ENCODE measurements at places on chromosomes 13 and 19.
A peak's percentile ranks its signal among the peaks of the same experiment; 100 is the strongest.

DNA sequence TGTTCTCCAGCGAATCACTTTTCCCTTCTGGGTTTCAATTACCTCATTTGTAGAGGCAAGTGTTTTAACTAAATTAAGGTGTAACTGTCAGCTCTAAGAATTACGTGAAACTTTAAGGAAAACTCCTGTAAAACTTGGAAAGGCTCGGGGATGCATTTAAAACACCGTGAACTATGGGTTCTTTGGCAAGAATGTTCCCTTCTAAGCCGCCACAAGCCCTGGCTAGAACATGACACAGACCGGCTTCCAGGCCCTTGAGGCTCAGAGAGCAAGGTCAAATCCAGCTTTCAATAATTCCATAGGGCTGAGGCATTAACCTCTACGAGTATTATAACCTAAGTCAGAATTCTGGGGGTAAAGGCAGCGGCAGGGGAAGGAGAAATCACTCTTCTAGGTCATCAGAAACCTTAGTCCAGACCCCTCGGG lies 685 bp downstream of the VWA8 start:
- no peak for DNase-seq

DNA sequence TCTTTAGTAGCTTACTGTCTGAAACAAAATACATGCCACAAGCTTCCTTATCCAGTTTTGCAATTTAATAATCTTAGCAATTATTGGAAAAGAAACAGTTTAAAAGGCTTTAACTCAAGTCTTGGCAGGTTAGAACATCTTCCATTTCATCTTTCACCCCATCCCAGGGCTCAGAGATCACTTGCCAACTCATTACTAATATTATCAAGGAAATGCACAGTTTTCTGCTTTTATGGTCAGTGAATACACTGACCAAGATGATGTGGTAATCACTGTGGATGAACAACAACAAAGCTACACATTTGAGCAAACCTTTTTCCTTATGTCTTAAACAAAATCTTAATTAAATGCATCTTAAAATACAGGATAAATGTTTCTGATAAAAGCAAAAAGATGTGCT lies 48.0 kb upstream of the ITM2B start:
- DNase-seq: no peak

DNA sequence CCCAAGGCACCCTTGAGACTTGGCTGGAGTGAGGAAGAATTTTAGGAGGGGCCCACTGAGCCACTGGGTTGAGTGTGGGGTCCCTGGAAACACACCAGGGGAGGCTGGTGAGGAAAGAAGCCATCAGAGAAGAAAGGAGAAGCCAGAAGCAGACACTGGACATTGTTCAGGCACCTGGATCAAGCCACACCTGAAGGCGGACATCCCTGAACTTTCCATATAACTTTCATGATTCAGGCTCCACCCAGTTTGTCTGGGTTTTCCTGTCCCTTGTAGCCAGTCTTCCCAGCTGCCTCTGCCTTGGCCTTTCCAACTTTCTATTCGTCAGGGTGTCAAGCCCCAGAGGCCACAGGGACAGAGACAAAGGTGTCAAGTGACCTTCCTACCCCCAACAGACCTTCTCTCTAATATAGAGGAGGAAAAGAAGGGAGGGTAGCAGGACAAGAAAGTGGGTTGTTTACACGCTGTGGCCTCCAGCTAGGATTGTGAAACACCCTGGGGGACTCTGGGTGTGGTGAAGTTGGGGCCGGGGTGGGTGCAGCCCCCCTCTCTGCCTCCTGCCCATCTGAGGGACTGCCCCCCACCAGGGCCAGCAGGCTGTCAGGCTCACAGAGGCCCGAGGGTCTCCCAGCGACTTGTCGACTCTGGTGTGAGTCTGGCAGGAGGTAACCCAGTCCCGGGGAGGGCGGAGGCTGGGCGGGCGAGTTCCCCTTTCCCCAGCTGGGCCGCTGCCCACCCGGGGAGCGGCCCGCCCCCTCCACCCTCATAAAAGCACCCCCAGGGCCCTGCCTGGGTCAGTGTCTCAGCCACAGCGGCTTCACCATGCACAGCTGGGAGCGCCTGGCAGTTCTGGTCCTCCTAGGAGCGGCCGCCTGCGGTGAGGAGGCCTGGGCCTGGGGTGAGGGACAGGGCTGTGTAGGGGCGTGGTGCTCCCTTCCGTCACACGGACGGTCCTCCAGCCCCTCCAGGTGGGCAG lies at the start of gene CFD:
Gene CFD (plus strand): TSS at position 797 of the 976 bp plus-strand sequence. CDS start 26 bp downstream, at position 823.
- no peak for DNase-seq

- DNase-seq: peak; percentile 48
Measured at GRCh38 chr19:5891938-5892771, 11.4 kb downstream of the NDUFA11 start.

- no peak for DNase-seq
Measured at GRCh38 chr13:108572782-108573211, 56.6 kb upstream of the MYO16 start.

DNA sequence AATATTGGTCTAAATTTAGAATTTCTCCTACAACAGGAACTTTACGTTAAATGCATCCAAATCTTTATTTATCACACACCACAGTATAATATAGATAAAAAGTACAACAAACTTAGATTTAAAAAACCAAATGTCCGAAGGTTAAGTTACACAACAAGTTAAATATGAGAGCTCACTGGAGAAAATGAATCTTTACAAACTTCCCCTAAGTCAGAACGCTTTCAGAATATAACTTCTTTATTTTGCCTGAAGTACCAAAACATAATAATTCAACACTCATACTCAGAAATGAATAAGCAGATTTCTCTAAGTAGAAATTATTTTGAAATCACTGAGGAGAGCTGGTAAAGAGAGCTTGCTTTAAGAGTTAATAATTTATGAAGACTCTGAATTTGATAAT lies 33.8 kb downstream of the TSC22D1 start:
- no peak for DNase-seq

GRCh38 chr19:15136234-15136954 lies 29.2 kb downstream of the SYDE1 start:
- no peak for DNase-seq

DNA sequence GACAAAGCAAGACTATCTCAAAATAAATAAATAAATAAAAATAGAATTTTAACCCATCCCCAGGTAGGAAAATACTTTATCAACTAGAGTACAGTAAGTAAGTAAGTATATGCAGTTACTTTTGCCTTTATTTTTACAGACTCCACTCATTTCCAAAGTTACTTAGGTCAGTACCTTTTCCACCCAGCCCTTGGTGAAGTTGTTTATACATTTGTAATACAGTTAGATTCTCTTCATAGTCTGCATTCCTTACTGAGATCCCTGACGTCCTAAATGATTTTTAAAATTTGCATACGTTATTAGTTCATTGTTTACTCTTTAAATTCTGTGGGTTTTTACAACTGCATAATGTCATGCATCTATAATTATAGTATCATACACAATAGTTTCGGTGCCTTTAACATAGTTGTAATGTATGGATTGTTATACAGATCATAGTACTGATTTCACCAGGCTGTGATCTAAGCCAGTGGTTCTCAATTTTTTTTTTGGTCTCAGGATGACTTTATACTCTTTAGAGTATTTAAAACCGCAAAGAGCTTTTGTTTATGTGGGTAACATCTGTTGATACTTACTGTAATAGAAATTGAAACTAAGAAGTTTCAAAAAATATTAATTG lies 10.4 kb downstream of the SETDB2 start:
- no peak for DNase-seq

- no peak for DNase-seq
Measured at GRCh38 chr13:97951376-97951775, 2.1 kb upstream of the IPO5 start.

GRCh38 chr19:3970313-3970807 lies 539 bp downstream of the DAPK3 start:
- DNase-seq: no peak

DNA sequence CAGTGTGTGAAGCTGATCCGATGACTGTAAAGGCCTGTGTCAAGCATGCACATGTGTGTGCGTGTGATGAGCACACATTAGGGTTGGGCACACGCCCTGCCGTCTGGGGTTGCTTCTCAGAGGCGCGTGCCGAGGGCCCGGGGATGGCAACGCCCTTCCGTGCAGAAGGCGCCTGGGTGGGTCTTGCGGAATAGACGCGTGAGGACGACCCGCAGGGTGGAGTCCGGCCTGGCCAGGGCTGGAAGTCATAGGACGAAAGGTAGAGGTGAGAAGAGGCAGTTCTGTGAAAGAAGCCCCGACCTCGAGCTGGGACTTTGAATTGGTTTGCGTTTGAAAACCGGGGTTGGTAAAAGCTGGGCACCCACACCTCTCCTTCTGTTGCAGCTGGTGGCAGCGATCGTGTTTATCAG lies 35.7 kb downstream of the TMEM255B start:
- no peak for DNase-seq

GRCh38 chr13:94181461-94182107 lies 297.9 kb downstream of the DCT start:
- DNase-seq: no peak

DNA sequence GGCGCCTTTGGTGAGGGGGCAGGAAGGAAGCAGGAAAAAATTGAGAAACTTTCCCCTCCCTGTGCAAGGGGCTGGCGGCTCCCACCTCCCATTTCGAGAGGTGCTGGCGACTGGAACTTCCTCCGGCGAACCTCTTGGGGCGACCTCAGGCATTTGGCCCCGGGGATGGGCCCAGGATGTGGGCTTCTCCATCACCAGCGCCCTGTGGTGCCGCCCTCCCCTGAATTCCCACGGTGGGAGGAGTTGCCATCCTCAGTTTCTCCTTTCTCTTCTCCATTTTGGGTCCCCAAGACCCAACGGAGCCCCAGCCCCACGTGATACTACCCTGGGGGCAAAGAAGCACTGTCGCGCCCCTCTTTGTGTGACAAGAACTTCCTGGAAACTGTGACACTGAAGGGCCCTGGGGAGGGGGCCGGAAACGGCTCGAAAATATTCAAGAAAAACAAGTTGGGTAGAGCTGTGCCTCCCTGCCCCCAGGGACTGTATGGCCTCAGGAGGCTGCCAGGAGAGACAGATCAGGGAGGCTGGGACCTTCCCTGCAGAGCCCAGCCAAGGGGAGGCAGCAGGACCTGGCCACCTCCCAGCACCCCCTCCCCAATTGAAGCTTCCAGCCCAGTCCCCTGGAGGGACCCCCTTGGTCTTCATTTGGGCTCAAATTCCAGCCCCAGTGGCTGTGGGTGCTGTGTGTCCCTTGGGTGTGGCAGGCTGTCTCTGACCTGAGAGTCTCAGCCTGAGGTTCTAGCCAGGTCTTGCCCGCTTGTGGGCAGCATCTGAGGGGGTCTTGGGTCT lies 16.2 kb upstream of the AP1M2 start:
- DNase-seq: no peak

- DNase-seq: no peak
Measured at GRCh38 chr19:14166999-14167575, 30.7 kb upstream of the ASF1B start.

- no peak for DNase-seq
Measured at GRCh38 chr19:17035842-17036424, 9.3 kb upstream of the CPAMD8 start.

GRCh38 chr19:29704562-29705558 lies 10.2 kb downstream of the C19orf12 start:
- no peak for DNase-seq

- no peak for DNase-seq
Measured at GRCh38 chr13:63167699-63168337, 1752.2 kb upstream of the PCDH20 start.

- DNase-seq: no peak
Measured at GRCh38 chr19:47713046-47714021, at the start of gene EHD2. TSS of gene EHD2 (plus strand) at chr19:47713422. CDS start at chr19:47716613, 3,191 bp downstream.

- no peak for DNase-seq
Measured at GRCh38 chr13:29702912-29703351, 107.4 kb upstream of the SLC7A1 start.

DNA sequence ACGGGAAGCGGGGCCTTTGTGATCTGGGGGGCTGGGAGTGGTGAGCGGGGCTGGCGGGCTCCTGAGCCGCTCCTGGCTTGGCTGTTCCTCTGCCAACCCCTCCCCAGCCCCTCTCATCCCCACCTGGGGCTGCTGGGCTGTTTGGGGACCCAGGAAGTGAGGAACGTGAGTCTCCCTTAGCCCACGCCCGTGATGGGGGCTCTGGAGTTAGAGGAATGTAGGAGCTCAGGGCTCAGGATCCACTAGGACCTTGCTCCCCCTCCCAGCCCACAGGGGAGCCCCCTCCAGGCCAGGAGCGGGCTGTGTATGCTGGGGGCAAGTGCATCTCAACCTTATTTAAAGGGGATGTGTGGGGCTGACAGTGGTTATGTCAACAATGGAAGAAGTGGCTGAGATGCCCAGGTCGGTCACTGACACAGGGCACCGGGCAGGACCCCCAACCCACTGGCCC lies 134.1 kb downstream of the URI1 start:
- no peak for DNase-seq

DNA sequence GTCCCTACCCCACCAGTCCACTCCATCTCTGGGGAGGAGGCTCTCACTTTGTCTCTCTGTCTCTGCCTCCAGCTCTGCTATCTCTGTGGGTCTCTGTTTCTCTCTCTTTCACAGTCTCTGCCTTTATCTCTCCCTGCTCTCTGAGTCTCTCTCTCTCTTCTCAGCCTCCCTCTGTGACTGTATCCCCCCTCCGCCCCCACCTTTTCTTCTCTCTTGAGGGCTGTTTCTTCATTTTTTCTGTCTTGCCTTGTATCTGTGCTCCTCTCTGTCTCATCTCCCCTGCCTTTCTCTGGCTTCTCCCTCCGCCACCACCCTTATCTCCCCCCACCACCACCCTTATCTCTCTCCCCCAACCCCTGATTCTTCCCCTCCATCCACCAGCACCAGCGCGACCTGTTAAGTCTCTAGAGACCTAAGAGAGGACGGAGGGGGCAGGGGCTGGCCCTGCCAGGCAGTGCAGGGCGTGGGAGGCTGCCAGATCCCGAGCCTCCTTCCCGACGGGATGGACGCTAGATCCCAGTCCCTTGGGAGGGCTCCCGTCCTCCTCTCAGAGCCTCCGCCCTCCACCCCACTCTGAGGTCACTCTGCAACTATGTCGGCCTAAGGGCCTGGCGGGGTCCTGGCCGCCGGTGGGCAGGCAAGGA lies 1.0 kb downstream of the AXL start:
- DNase-seq: no peak

DNA sequence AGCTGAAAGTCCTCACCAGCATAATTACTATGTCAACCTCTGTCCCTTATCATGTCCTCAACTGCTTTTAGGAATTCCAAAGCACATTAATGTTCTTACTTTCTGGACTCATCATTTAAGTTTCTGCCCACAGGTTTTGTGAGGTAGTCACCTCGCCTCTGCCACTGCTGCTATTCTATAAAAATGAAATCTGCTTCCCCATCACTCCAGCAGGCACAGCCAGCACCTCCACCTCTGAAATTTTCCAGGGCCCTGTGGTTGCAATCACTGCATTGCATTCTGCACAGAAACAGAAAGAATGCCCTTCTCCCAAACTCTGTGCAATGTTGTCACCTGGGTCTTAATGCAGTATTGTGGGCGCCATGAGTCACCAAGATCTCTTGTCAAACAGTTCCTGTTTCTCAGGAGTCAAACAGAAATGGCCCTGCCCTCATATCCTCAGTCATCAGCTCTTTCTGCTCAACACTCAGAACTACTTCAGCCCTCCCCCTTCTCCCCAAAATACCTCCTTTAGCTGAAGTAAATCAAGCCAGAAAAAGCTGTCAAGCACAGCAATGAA lies 529.2 kb upstream of the NBEA start:
- DNase-seq: no peak

- no peak for DNase-seq
Measured at GRCh38 chr13:113151745-113152690, 6.4 kb upstream of the PROZ start.
